ENCODE measurements at places on chromosomes 4 and X.

GRCh38 chrX:9337046-9337445, 127.8 kb upstream of the TBL1X start:
- peak; percentile 9 for DNase-seq

DNA sequence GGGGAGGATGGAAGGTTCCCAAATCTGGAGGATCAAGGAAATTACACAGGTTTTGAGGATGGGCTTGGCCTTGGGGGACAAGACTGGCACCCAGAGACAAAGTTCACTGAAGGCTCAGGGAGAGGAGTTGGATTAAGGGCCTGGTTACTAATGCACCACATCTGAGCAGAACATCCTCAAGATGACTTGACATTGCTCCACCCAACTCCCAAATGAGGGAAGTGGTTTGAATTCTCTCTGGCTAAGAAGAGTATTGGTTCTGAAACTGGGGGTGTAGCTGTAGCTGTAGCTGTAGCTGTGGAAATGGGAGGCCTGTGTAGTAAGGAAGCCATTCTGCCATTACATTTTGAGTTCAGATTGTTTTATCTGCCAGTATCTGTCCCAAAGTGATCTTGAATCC, 129.4 kb downstream of the RASL11B start:
- DNase-seq: no peak

- no peak for DNase-seq
Measured at GRCh38 chr4:21960793-21961192, 12.2 kb upstream of the KCNIP4 start.

DNA sequence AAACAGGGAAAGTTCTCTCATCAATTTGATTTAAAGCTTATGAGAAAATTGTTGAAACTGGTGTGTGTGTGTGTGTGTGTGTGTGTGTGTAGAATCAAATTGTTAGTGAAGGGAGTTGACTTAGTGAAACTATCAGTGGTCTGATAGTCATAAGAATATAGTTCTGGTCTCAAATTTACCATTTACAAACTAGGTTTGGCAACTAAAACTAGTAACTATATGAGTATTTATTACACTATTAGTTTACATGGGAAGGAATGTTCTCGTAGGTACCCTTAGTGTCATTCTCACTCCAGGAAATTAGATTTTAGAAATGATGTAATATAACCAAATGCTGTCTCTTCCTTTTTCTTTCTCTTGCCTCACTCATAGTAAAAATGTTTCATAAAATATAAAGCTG, 11.9 kb downstream of the SULT1E1 start:
- DNase-seq: no peak

GRCh38 chrX:56615282-56615681, 51.9 kb downstream of the UBQLN2 start:
- no peak for DNase-seq

DNA sequence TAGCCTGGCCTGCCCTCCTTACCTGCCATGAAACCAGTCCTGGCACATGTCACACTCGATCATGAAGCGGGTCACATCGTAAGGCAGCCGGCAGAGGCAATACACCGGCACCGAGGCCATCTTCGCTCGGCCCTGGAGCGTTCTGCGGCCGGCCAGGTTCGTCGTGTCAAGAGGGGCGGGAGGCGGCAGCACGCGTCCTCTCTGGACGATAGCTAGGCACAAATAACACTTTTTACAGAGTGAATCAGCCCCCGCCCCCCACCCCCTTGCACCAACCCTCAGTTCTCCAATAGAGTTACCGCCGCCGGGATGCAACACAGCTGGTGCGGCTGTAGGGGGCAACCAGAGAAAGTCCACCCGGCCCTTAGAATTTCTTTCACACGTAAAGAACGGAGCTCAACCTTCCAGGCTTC, 1.7 kb downstream of the PHF8 start:
- DNase-seq: no peak

- no peak for DNase-seq
Measured at GRCh38 chrX:38937926-38938325, 136.7 kb downstream of the MID1IP1 start.

DNA sequence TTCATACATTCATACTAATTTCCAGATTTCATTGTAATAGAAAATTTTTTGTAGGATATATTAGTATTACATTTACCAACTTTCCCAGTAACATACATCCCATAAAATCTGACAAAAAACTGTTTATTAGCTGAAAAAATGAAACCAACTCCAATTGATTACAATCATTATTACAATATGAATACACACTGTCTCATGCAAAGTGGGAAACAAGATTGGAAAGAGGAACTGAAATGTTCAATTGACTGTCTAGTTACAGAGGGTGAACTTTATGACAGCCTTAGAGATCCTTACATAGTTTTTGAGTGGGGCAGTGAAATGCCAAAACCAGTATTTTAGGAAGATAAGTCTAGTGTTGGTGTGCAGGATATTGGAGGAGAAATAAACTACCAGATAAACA, 2.3 kb upstream of the AMBN start:
- DNase-seq: no peak

DNA sequence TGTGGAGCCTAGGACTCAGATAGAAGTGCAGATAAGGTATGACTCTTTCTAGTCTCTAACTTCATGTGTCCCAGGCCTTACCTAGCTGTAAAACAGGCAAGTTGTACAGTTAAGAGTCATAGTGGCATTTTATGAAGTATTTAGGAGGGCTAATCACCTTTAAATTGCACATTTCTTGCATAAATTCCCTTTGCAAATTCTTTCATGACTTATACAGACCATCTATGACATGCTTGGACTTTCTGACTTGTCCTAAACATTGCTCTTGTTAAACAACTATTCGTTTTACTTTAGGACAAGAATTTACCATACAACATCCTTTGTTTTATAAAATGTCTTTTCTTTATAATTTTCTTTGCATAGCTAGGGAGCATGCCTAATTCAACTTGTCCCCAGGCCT, 7.8 kb upstream of the RRAGB start:
- DNase-seq: no peak

DNA sequence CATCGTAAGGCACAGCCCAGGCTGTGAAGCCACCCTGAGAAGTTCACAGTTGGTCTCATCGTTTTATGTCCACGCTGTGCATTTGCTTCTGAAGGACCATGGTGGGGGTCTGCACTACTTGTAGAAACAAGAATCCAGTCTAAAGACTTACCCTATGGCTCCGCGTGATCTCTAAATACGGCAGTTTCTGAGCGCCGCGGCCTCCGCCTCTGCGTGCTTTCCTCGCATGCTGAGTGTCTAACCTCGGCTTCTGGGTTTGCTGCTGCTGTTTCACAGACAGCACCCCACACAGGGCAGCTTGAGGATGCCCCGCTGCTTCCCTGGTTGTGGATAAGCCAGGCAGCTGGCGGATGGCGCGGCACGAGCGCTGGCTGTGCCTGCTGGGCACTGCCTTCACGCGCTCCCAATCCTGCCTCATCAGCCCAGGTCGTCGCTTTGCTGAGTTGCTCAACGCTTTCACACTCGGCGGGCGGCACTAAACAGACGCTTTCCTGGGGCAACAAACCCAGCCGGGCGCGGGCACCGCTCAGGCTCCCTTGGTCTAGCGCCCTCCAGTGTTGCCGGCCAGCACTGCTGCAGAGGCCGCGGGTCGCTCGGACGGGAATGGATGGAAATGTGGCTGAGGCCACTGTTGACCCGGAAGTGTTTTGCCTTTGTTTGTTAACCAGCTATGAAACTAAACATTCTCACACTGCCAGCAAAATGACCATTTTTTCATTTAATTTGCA, 39.2 kb downstream of the FGFRL1 start:
- no peak for DNase-seq

- no peak for DNase-seq
Measured at GRCh38 chrX:7106649-7107048, 40.9 kb upstream of the STS start.

DNA sequence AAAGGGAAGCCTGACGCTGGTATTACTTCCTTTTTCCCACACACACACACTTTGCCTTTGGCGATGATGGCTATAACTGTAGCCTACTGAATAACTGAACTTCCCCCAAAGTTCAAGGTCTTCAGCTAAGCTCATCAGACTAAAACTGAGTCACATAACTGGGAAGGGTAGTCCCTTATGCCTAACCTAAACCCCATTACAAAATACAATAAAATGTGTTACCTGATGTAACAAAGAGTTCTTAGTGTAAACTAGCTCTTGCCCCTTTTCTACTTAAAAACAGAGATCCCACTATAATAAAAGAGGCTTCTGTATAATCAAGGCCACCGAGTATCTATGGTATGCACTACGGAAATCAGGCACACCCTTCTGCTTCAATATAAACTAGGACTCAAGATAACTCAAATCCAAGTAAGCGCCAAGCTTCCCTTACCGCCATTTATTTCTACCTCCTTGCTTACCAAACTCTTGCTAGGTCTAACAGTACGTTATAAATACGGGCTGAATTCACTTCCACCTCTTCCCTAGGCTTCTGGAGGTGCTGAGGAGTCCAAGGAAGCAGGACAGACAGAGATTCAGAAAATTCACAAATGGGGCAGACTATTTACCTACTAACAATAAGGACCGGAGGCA, 2.4 kb downstream of the OTUD4 start:
- DNase-seq: no peak

DNA sequence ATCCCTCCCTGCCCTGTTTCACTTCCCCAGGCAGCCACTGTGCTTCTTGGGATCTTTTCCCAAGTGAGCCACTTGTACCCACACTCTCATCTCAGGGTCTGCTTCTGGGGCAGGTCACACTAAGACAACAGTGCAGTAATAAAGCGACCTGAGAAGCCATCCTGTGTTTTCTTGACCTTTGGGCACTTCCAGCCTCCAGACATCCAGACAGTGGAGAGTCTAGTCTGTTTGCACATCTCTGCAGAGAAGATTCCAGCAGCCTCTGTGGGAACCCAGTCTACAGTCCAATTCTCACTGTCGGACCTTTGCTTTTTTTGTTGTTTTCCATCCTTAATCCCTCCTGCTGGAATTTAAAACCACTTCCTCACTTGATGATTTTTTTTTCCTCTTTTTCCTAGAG, 50.3 kb upstream of the ATP6AP2 start:
- DNase-seq: no peak

DNA sequence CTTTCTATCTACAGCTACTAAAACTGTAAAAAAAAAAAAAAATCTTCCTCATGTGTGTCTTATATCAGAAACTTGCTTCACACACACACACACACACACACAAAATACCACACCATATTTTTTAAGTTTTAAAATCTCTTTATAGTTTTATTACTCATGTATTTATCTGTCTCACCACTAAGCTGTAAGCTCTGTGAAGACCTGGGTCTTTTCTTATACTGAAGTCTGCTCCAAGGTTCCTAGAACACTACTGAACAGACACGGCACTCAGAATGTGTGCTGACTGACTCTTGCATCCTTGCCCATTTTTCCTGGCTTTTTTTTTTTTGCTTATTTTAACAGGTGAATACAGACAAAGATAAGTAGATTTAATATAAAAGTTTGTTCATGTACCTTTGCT, 135.6 kb upstream of the CXXC4 start:
- no peak for DNase-seq

DNA sequence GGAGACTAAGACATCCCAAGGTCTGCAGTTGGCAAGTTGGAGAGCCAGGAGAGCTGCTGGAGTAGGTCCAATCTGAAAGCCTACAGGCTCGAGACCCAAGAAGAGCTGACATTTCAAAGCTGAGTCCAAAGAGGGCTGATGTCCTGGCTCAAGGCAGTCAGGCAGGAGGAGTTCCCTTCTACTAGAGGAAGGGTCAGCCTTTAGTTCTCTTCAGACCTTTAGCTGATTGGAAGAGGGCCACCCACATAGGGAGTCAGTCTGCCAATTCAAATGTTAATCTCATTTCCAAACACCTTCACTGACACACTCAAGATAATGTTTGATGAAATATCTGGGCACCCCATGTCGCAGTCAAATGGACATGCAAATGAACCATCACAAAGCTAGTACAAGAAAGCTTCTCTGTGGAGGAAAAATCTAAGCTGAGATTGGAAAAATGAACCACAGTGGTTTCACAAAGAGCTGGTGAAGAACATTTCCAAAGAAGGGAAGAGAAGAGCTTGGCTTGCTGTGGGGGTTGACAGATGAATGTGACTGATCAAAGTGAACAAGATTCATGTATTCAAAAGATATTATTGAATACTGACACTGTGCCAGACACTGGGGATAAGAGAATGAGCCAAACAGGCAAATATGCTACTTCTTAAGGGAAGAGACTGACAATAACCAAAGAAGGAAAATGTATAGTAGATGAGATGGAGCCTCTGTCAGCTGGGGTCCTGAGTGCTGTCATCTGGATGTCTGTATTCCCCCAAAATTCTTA, 61.2 kb downstream of the STK32B start:
- DNase-seq: no peak

GRCh38 chr4:80614319-80614718, 278.8 kb downstream of the CFAP299 start:
- no peak for DNase-seq

DNA sequence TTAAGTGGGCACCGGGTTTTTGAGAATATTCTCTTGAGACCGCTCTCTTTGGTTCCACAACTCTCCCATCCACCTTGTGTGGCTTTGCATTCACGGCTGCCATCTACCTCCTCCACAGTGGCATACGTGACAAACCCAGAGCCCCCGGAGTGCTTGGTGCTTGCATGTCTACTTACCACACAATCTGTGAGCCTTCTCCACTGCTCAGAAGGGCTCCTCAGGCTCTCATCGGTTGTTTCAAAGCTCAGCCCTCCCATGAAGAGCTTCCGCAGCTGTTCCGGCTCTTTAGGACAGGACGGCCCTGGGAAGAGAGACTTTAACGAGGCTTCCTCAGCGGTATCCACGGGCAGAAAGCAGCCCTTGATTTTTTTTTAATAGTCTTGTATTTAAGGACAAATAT, 167.6 kb upstream of the ANK2 start:
- DNase-seq: no peak
